LNCaP clone FGC (cell line): ENCODE measurements at places on chromosomes 6 and 20.

DNA sequence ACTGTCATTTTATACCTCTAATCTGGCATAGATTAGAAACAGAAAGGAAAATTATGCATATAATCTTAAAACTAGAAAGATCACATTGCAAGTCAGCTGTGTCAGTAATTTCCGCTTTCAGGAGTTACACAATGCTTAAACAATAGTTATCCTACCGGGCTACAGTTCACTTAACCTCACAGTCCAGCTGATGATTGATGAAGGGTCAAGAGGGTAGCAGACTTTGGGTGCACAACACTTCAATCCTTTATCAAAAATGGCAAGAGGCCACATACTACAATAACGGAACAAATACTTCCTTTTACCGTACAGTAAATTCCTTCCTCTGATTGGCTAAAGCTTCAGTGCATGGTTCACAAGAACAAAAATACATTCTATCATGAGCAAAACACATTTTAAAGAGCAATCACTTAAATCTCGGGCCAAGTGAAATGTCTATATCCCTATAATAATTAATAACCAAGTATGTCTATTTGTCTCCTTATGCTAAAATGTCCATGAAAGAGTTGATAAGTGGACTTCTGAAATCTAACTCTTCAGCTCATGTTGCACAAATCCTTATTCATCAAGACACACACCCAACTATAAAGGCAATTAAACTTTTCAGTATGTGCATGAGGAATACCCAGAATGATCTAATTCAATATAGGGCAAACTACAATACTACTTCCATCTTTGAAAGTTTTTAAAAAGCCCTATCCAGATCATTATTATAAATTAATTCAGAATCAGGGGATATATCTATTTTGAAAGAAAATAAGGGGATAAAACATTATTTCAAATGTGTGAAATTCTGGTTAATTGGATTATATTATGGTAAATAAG lies 76.8 kb downstream of the HIVEP2 start:
- no peak for DNase-seq

GRCh38 chr20:50405915-50406609 lies 104.1 kb upstream of the PTPN1 start:
- DNase-seq: no peak

DNA sequence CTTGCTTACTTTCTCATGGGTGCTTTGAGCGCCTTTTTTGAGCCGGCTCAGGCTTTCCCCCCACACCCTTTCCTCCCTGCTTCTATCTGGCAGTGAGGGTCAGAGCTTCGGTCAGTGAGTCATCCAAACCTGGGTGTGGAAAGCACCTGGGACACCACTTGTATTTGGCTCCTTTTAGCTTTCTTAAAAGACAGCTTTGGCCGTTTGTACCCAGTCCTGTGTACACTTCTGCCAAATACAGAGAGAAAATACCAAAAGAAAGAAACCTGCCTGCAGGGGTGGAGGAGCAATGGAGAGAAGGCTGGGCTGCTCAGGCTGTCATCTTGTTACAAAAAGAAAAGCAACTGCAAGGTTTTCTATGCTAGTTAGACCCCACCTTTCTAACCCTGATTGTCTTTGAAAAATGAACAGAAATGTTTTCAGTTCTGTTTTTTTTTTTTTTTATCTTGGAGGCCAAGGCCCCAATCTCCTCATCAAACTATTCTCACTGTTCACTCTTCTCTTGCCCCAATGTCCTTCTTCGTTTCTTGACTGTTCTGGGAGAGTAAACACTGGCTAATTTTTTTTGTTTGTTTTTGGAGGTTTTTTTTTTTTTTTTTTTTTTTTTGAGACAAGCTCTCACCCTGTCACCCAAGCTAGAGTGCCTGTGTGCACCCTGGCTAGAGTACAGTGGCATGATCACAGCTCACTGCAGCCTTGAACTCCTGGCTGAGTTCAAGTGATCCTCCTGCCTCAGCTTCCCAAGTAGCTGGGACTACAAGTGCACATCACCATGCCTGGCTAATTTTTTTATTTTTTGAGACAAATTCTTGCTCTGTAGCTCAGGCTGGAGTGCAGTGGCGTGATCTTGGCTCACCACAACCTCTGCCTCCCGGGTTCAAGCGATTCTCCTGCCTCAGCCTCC lies 76.4 kb downstream of the SSR1 start:
- DNase-seq: peak; percentile 76

GRCh38 chr6:46781478-46782378 lies 11.5 kb upstream of the MEP1A start:
- peak; percentile 59 for DNase-seq

DNA sequence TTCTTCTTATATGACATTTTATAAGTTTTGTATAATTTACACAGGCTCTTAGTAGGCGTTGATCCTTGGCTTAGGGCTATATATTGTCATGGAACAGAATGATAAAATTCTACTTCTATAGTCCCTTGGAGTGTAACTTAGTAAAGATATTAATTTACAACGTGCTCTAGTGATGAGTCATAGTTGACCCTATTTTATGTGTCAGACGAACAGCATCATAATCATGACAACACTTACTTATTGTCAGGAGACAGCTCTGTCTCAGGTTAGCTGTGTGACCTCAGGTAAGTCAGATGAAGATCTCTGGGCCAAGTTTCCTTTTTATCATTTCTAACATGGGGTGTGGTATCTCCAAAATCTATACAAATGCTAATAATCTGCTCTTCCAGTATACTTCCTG lies 473.5 kb downstream of the UTRN start:
- no peak for DNase-seq

DNA sequence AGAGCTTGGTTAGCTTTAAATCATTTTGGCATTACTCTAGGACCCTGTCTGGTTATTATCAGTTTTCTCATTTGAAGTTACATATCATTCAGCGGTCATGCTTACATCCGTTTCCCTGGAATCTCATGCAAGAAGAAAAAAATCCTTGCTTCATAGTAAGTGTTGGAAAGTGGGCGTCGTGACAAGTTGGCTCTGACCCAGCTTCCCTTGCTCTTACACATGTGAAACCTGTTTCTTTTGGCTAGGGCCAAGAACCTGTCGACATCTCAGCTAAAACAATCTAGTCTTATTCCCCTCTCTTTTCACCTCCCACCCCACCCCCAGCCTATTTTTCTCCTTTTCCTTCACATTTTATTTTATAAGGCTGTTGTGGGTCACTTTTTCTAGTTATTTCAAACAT lies 45.5 kb downstream of the ANKS1A start:
- peak; percentile 86 for DNase-seq

GRCh38 chr6:156852147-156852857 lies 75.1 kb downstream of the ARID1B start:
- DNase-seq: no peak
